ENCODE measurements at places on chromosomes 7 and 10.

DNA sequence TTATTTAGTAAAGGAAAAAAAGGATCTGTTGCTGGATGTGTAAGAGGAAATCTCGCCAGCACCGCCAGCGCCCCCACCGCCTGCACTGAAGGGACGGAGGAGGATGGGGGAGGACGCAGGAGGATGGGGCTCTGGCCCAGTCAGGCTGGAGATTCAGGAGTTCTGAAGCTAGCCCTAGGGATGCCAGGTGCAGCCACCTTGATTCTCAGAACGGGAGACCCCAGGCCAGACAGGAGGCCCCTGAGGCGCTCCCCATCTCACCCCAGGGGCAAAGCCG lies 1.3 kb downstream of the CAMK2B start:
- DNase-seq: no peak

DNA sequence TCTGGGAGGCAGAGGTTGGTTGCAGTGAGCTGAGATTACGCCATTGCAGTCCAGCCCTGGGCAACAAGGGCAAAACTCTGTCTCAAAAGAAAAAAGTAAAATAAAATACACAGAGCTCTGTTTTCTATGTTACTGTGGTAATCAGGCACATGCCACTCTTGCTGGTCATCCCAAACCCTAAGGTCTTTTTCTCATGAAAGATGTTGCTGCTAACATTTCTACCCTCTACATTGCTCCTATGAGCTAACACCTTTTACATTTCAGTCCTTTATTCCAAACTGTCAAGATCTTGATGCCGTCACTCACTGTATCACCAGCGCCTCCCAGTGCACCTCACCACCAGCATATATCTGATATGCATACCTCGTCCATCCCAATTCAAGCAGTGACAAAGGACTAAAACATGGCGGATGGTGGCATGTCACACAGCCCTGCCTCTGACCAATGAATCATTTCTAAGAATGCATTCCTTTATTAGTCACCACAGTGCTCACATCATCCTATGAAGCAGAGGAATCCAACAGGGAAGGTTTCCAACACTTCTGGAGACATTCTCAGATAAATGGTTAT lies 4.3 kb downstream of the DAGLB start:
- no peak for DNase-seq

DNA sequence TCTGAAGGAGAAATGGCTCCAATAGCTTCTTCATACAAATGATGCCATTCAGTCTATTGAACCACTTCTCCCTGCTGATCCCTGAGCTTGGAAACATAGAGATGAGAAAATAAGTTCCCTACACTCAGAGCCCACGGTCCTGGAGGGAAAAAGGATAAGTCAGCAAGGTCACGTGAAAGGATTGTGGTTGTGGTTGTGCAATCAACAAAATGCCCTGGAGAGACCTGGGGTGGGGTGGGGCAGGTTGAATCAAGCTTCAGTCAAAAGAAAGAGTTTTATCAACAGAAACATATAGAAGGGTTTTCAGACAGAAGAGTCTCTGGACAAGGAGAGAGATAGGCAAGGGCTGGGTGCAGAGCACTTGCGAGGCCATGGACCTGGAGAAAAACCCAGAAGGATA lies 30.1 kb downstream of the C10orf90 start:
- no peak for DNase-seq

GRCh38 chr10:51700228-51700817 lies 928 bp upstream of the CSTF2T start:
- DNase-seq: no peak

- DNase-seq: no peak
These were observed 124.6 kb downstream of the LRRTM3 start for GRCh38 chr10:67050415-67050814.

- no peak for DNase-seq
These were observed 63.5 kb downstream of the FAM204A start for GRCh38 chr10:118278649-118279048.

- no peak for DNase-seq
These were observed 425 bp downstream of the TLL2 start for GRCh38 chr10:96513305-96513697.
